ENCODE measurements at places on chromosomes 4 and X. TPM values are rescaled to one million over a fixed set of nuclear protein-coding genes. Genes with fewer than 3 reads are reported as not detected.

The GRPR gene
- total RNA-seq: under 0.01 TPM

The SLC10A4 gene
- not detected for total RNA-seq

The KLB gene
- not detected for total RNA-seq

The UGT8 gene
- total RNA-seq: not detected

The CRLF2 gene
- not detected for total RNA-seq

The PDE6B gene
- total RNA-seq: 1.3 TPM

The IL2 gene
- not detected for total RNA-seq

The SMIM10 gene
- 7.8 TPM for total RNA-seq

The CLNK gene
- total RNA-seq: not detected

The CENPI gene
- total RNA-seq: 2.8 TPM

The PCDH11X gene
- not detected for total RNA-seq

The BEX4 gene
- total RNA-seq: 29.9 TPM

The SERTM2 gene
- total RNA-seq: 2.3 TPM

The FMR1NB gene
- total RNA-seq: not detected

The TEX11 gene
- 0.09 TPM for total RNA-seq

The NAA10 gene
- 30.6 TPM for total RNA-seq

Measured in smooth muscle cell of bladder (primary cell).